Non-pigmented ciliary epithelial cell (primary cell): ENCODE measurements at places on chromosomes 3 and 15.
A peak's percentile ranks its signal among the peaks of the same experiment; 100 is the strongest.

DNA sequence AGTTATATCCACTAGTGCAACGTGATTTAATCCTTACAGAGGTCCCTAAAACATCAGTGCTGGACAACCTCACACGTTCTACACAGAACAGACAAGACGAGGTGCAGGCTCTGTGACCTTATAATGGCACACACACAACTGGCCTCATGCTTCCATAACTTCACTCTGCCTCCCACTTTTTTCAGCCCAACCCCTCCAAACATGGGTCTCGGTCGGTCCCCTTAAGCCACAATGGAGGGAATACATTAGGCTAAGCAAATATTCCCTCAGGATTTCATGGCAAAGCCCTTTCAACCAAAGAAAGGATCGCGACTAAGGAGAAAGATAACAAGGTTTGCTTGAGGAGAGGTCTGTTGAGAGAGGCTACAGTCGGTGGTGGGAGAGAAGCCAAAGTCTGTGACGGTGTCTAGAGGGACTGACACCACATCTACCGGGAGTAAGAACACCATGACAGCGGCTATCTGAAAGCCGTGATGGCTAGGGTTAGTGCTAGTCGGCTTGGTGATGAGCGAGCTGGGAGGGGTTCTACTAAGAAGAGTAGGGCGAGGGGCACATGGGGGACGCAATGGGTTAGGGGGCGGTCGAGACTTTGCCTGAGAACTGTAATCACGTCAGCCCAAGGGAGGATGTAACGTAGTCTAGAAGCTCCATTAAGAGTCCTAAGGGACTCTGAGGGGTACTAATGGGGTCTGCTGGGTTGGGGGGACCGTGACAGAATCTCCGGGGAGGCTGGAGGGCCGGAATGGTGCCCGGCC, 1.0 kb downstream of the MYO9A start:
- DNase-seq, result no peak

DNA sequence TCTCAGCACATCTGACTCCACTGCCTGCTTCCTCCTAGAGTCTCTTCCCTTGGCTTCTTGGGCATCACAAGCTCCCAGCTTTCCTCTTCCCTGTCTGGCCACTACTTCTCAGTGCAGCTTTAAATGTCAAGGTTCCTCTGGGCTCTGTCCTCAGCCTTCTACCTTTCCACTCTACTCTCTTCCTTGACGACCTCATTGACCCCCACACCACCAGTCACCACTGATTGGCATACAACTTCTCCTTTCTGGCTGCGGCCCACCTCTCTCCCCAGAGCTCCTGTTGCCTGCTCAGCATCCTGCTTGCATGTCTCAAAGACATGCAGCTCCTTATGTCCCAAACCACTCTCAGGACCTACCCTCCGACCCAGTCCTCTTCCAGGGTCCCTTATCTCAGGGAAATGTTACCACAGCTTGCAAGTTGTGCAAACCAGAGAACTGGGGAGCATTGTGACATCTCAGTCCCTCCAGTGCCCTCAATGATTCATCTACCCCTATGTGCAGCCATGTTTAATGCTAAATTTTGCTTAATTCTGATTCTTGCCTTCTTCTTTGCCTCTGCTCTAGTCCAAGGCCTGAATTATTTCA, 49.9 kb downstream of the TRPM1 start:
- no peak for DNase-seq

GRCh38 chr3:55333923-55334322, 153.2 kb downstream of the WNT5A start:
- DNase-seq, result peak; percentile 46

DNA sequence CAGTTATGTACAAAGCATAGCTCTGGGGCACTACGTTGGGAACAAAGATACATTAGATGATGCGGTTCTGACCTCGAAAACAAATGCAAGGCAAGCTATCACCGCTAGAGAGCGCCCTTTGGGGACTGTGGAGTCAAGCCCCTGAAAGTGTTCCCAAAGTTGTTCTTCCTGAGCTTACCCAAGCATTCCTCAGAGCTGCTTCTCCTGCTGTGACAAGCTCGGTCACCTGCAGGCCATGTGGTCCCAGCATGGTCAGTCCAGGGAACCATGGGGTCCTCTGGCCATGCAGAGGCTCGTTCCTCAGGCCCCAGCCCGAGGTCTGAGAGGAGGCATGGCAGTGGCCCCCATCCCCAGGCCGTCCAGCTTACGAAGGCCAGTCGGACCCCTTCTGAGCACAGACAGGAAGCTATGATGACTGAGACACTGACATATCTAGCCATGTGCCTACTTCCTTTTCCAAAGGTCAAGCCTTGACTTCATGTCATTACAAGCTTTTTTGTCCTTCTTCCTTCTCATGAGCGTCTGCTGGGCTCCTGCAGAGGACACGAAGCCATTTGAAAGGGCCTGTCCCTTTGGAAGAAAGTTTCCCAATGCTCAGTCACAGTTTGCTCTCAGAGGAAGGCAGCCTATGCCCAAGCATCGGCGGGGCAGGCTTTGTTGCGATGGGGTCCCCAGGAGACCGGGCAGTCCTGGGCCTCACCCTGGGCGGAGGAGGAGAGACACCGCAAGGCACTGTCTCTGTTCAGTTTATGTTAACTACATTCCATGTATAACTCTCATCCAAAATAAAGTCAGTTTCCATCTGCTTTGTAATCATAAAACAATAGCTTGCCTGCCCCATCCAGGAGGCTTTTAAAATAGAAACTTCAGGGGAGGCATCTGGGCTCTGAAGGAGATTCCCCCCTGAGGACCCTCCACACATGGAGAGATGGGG, 79.3 kb downstream of the ATP10A start:
- no peak for DNase-seq

GRCh38 chr15:41022487-41023090, 69.3 kb downstream of the CHAC1 start:
- no peak for DNase-seq

DNA sequence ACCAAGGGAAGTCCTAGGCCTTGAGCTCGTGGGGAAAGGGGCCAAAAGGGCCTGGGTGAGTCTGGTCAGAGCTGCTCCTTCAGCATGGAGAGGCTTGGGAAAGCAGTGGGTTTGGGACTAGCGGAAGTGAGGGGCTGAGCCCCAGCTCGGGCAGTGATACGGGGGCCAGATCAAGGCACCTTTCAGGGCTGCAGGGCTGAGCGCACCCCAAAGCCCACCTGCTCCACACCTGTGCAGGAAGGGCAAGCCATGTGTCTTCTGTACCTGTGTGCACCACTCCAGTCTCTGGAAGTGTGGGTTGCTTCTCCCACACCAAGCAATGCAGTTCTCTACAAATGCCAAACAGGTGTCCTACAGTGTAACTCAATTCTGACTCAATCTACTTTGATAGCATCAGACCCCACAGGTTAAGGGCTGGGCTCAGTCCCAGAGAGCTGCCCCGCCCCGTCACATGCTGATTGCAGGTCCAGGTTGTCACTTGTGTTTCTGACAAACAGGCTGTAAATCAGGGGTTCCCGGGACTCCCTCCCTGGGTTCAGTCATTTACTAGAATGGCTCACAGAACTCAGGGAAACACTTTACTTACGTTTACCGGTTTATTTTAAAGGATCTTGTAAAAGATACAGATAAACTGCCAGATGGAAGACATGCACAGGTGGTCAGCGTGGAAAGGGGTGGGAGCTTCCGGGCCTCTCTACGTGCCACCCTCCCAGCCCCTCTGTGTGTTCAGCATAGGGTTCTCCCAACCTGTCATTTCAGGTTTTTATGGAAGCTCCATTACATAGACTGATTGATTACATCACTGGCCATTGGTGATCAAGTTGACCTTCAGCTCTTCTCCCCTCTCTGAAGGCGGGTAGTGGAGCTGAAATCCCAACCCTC, 28.8 kb upstream of the KLF13 start:
- no peak for DNase-seq

- DNase-seq, result no peak
These were observed 184.2 kb downstream of the FGF12 start for GRCh38 chr3:192543163-192543562.

DNA sequence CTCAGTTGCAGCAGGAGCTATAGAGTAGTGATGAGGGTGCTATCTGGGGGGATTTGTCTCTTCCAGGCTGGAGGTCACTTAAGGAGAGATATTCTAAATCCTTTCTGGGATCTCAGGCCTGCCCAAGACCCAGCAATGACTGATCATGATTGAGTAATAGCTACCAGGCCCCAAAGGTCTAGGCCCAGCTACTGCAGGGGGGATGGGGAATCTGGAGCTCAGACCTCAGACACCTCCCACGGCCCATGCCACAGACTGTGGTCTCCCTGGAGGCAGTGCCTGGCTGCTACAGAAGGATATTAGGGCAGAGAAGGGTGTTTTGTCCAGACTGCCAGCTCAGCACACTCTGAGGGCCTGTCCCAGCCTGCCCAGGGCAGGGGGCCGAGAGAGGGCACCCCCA, 6.9 kb downstream of the SLC38A3 start:
- no peak for DNase-seq

DNA sequence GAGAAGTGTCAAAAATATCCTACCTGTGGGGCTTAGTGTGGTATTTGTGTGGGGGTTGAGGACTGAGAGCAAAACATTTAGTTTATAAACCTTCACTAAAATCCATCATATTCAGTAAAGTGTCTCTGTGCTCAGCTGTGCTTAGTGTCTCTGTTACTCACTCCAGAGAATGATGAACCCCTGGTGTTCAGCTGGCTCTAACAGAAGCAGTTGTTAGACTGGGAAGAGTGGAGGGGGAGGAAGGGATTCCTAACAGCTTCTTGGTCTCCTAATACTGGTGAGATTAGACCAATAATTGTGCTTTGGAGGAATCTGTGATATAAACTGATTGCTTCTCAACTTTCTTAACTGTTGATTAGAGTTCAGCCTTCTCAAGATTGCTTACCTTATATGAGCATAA, 1123.5 kb downstream of the ROBO2 start:
- DNase-seq, result no peak

GRCh38 chr3:5466717-5467116, 279.2 kb downstream of the EDEM1 start:
- no peak for DNase-seq

- DNase-seq, result no peak
These were observed 108.5 kb upstream of the EPHA6 start for GRCh38 chr3:96705895-96706294.

GRCh38 chr15:45276831-45277230, 24.8 kb downstream of the SLC28A2 start:
- no peak for DNase-seq

DNA sequence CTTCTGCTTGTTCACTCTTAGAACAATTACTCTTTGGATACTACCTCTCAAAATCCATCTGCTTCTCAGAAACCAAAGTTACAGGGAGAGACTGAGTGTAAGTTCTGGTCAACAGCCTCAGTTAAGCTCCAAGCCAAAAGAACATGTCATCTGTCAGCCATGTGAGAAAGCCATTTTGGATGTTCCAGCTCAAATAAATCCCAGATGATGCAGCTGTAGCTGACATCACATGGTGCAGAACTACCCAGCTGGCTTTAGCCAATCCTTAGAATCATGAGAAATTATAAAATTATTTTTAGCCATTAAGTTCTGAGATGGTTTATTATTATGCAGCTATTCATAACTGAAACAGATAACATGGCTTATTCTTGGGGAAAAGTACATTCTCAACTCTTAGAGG, 696.0 kb downstream of the ZNF385D start:
- DNase-seq, result no peak

GRCh38 chr15:26146202-26146601, 283.1 kb upstream of the ATP10A start:
- DNase-seq, result no peak

DNA sequence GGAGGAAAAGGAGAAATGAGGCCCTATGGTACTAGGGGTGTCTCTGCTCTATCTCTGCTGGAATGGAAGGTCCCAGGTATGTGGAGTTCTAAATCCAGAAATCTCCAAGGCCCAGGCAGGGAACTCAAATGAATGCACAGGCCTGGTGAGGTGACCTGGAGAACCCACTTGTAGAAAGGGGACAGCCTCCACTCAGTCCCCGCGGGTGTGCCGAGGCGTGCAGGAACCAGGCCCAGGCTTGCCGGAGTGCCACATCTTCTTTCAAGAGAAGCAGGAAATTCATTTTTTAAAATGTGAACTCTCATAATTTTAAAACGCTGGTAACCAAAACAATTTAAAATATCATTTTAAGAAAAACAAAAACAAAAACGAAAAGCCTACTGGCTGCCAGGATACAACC, 32.2 kb upstream of the ADCY5 start:
- DNase-seq, result no peak

GRCh38 chr3:149832086-149832485, 19.1 kb downstream of the RNF13 start:
- DNase-seq, result no peak

DNA sequence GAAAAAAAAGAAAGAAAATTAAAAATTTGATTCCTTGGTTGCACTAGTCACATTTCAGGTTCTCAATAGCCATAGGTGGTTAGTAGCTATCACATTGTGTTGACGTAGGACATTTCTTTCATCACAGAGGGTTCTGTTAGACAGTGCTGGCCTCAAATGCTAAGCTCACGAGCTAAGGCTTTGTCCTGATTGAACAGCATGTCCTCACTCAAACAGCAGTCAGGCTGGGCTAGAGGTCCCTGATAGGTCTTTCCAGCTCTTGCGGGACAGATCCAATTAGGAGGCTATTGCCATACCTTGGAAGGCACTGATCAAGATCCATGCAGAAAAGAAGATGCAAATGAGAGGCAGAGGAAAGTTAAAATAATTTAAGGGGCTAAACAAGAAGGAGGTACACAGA, 85.9 kb upstream of the HACD2 start:
- DNase-seq, result no peak

DNA sequence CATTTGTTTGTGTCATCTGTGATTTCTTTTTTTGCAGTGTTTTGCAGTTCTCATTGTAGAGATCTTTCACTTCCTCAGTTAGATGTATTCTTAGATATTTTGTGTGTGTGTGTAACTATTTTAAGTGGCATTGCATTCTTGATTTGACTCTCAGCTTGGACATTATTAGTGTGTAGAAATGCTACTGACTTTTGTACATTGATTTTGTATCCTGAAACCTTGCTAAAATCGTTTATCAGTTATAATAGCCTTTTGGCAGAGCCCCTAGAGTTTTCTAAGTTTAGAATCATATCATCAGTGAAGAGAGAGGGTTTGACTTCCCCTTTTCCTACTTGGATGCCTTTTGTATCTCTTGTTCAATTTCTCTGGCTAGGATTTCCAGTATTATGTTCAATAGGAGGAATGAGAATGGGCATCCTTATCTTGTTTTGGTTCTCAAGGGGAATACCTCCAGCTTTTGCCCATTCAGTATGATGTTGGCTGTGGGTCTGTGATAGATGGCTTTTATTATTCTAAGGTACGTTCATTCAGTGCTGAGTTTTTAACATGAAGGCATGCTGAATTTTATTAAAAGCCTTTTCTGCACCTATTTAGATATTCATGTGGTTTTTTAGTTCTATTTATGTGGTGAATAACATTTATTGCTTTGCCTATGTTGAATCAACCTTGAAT, 211.7 kb downstream of the MBNL1 start:
- no peak for DNase-seq

GRCh38 chr3:170372190-170372879, 14.8 kb downstream of the SKIL start:
- DNase-seq, result no peak
